ENCODE measurements at places on chromosomes 3 and 15. TPM values are rescaled to one million over a fixed set of nuclear protein-coding genes. Genes with fewer than 3 reads are reported as not detected.

DNA sequence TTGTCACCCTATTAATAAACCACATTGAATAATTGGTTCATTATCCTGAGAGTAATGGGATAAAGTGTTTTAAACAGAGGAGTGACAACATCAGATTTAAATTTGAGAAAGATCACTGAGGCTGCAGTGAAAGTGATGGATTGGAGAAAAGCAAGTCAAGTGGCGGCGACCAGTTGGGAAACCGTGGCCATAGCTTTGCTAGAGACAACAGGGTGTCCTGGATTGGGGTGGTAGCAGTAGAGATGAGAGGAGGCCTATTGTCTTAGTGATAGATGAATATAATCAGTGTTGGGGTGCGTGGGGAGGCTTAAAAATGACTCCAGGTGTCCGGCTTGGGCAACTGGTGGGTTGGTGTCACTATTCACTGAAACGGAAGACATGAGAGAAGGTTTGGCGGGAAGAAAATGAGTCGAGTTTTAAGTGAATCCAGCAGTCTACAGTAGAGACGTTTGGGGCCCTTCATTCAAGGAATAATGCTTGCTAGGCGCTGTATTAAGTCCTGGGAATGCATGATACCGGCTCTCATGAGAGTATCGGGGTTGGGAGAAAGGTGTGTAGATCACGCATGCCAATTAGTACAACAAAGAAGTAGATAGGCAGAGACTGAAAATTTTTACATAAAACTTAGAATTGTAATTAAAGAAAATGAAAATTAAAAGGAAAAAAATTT lies 819 bp downstream of the NEK4 start:
- H3K27ac ChIP-seq, result no peak overlapping the region
- peaks cover 3% of the 10 kb centered on the region for H3K36me3 ChIP-seq
- H3K4me1 ChIP-seq, result peaks cover 12% of the 10 kb centered on the region

Gene CAV3
- total RNA-seq, result not detected

DNA sequence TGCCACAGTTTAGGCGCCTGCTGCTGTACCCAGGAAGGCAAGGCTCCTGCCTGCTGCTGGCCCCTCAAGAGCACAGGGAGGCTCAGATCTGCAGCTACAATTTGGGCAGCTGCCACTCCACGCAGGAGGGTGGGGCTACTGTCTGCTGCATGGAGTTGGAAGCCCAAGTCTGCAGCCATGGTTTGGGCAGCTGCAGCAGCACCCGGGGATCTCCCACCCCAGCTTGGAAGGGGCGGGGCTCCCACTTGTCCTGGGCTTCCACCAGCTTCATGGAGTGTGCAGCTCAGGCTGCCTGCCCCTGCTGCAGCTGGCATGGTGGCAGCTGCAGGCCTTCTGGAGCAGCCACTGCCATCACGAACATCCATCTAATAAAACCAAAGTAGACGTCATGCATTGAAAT lies 512.9 kb downstream of the PYDC2 start:
- no peak overlapping the region for H3K4me3 ChIP-seq
- H3K4me1 ChIP-seq, result no peaks in the 10 kb centered on the region
- H3K27ac ChIP-seq, result no peak overlapping the region
- H3K27me3 ChIP-seq, result no peaks in the 10 kb centered on the region

- no peak overlapping the region for H3K4me3 ChIP-seq
- H3K4me1 ChIP-seq, result peaks cover 11% of the 10 kb centered on the region
- no peaks in the 10 kb centered on the region for H3K27me3 ChIP-seq
- H3K27ac ChIP-seq, result peak overlapping the region; percentile 52
These were observed 57.6 kb upstream of the ATP11B start for GRCh38 chr3:182735672-182736071.

Gene MKRN3
- total RNA-seq, result 0.18 TPM

GRCh38 chr15:40325700-40326099 lies 2.2 kb downstream of the INAFM2 start:
- peaks cover 53% of the 10 kb centered on the region for H3K4me1 ChIP-seq

Gene CEMIP
- total RNA-seq, result not detected

Gene GP9
- not detected for total RNA-seq

Gene KLHL40
- total RNA-seq, result not detected

DNA sequence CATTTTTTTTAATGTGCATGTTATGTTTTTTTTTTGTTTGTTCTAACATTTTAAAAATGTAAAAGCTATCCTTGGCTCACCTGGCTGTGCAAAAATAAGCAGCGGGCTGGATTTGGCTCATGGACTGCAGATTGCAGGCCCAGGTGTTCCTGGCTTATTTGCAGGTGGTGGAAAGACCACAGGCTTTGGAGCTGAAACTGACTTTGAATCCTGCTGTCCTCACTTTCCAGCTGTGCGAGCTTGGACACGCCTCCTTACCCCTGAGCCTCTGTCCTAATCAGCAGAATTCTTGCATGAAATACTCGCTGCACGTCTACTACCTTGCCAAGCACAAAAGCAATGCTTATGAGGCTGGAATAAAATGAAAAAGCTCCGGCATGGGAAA lies 188.7 kb upstream of the TPM1 start:
- H3K4me1 ChIP-seq, result peaks cover 24% of the 10 kb centered on the region
- no peaks in the 10 kb centered on the region for H3K27me3 ChIP-seq
- H3K36me3 ChIP-seq, result no peaks in the 10 kb centered on the region

DNA sequence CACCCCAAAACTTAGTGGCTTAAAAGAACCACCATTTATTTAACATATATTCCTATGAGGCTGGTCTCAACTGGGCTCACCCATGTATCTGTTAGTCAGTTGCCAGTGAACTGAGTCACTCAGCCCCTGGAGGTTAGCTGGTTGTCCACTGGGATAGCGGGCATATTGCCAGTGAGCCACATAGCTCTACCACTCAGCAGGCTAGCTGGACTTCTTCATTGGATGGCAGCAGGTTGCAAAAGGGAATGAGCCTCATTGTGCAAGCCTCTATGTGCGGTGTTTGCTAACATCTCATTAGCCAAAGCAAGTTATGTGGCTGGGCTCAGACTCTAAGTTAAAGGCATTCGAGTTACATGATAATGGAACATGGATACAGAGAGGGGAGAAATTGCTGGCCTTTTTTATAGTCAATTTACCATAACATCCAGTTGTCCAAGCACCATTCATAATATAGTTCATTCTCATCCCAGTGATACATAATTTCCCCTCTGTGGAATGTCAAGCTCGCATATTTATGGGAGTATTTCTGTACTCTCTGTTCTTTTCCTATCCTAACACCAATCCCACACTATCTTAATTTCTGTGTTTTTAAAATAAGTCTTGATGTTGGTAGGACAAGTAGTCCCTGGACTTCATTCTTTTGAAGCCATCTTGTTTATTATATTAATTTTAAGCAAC lies 8.7 kb downstream of the BTD start:
- H3K4me3 ChIP-seq, result no peak overlapping the region
- H3K27me3 ChIP-seq, result no peaks in the 10 kb centered on the region
- no peaks in the 10 kb centered on the region for H3K36me3 ChIP-seq
- DNase-seq, result no peak
- H3K4me1 ChIP-seq, result peaks cover 25% of the 10 kb centered on the region

- H3K4me3 ChIP-seq, result no peak overlapping the region
- no peak overlapping the region for H3K27ac ChIP-seq
- no peaks in the 10 kb centered on the region for H3K27me3 ChIP-seq
- no peaks in the 10 kb centered on the region for H3K36me3 ChIP-seq
- DNase-seq, result no peak
- no peaks in the 10 kb centered on the region for H3K4me1 ChIP-seq
These were observed 301.1 kb upstream of the LRRFIP2 start for GRCh38 chr3:37475435-37475834.

DNA sequence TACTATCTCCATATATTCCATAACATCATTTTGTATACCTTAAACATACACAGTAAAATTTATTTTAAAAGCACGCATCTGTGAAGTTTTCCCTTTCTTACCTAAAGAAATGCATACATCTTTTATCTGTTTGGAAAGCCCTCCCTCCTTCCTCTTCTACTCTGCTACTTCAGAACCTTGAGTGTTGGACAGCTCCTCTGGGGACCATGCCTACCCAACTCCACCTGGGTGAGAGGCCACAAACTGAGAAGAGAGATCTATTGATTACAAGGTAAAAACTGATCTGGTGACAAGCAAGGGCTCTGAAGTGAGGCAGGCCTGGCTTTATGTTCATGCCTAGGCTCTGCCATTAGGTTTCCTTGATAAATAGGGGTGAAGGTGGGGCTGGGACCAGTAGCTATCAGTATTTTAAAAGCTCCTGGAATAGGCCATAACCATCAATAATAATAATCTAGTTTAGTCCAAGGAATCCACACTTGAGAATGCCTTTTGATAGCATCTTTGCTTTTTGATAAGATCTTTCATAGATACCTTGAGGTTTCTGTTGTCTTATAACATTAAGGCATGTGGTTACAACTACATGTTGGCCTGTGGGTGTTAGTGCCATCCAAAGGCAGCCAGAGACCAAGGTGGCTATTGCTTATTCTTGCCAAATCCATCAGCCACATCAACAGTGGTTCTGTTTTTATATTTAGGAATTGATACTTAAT lies 148.8 kb downstream of the KCNMB2 start:
- no peak overlapping the region for H3K4me3 ChIP-seq
- DNase-seq, result no peak

DNA sequence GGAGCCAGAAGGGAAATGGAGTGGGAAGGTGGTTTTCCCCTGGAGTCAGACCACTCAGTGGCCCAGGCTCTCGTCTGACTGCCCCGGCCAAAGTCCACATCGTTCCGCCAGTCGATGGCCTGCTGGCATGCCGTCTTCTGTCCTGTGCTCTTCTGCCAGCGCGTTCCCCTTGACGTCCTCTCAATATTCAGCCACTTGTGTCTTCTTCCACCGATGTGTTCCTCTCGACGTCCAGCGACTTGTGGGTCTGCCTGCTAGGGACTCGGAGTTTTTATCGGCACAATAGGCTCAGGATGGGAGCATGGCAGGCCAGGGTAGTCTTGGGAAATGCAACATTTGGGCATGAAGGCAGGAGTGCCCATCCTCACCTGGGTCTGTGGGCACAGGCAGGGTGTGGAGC lies 542.5 kb upstream of the LMCD1 start:
- H3K27ac ChIP-seq, result no peak overlapping the region
- DNase-seq, result no peak
- no peaks in the 10 kb centered on the region for H3K27me3 ChIP-seq
- H3K4me3 ChIP-seq, result no peak overlapping the region
- H3K36me3 ChIP-seq, result no peaks in the 10 kb centered on the region
- H3K4me1 ChIP-seq, result no peaks in the 10 kb centered on the region

- H3K27me3 ChIP-seq, result peaks cover 9% of the 10 kb centered on the region
- no peak for DNase-seq
- no peaks in the 10 kb centered on the region for H3K4me1 ChIP-seq
- no peak overlapping the region for H3K4me3 ChIP-seq
- no peak overlapping the region for H3K27ac ChIP-seq
These were observed 7.6 kb upstream of the ARHGEF26 start for GRCh38 chr3:154113609-154114008.

Gene ARGFX
- not detected for total RNA-seq

Gene CCR9
- not detected for total RNA-seq

- no peak overlapping the region for H3K4me3 ChIP-seq
- no peak for DNase-seq
These were observed 207.1 kb downstream of the MEIS2 start for GRCh38 chr15:36893276-36893675.

- no peak for DNase-seq
- H3K4me1 ChIP-seq, result no peaks in the 10 kb centered on the region
- no peaks in the 10 kb centered on the region for H3K27me3 ChIP-seq
- H3K4me3 ChIP-seq, result no peak overlapping the region
- H3K36me3 ChIP-seq, result no peaks in the 10 kb centered on the region
These were observed 116.1 kb upstream of the KLHL25 start for GRCh38 chr15:85910834-85911233.

DNA sequence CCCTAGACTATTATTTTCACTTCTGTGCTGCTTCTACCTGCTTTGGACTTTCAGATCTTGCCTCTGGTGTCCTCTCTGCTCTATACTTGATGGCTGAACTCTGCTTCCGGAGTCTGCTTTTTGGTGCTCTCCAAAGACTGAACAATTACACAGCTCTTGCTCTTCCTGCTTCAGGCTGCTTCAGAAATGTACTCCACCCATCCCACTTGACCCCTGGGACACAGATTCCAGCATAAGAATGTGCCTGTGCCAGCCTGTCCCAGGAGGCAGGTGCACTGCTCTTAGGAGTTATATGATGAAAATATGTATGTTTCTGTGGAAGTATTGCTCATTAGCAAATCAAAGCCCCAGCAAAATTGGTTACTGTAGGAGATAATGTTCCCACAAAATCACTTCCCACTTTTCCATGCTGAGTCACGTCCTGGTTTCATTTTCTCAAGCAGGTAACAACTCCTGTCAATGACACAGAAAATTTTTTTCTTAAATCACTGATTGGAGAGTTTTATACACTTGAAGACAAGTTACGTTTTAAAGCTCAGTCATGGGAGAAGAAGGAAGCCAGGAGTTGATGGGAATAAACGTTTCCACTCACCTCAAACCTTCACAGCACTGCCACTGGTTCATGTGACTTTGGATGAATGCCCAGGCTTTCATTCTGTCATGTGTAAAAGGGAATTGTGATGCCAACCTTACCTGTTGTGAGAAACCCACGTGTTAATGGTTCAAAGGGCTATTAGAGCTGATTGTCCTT lies 239.4 kb upstream of the ZPLD1 start:
- no peak overlapping the region for H3K27ac ChIP-seq
- H3K4me3 ChIP-seq, result no peak overlapping the region
- no peaks in the 10 kb centered on the region for H3K36me3 ChIP-seq
- no peak for DNase-seq
- peaks cover 3% of the 10 kb centered on the region for H3K4me1 ChIP-seq
- no peaks in the 10 kb centered on the region for H3K27me3 ChIP-seq

Gene GLDN
- total RNA-seq, result not detected

DNA sequence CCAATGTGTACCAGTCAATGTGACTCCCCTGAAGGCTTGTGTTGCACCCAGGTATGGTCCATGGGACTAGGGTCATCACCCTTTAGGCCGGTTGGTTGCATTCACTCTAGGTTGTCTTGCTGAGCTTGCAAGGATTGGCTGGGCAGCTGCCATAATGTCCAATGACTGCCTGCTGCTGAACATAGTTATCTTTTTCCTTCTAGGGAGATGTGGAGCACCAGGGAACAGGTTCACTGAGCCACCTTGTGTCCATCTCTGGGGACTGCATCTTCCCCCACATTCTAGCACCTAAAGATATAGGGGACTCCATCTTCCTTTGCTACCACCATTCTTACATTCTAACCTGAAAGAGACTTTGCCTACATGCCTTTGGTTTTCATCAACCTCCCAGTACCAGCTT lies 580.4 kb upstream of the TBL1XR1 start:
- H3K4me3 ChIP-seq, result no peak overlapping the region
- no peaks in the 10 kb centered on the region for H3K27me3 ChIP-seq
- no peaks in the 10 kb centered on the region for H3K36me3 ChIP-seq
- H3K4me1 ChIP-seq, result peaks cover 13% of the 10 kb centered on the region

- H3K4me3 ChIP-seq, result no peak overlapping the region
- H3K4me1 ChIP-seq, result peaks cover 6% of the 10 kb centered on the region
- DNase-seq, result no peak
- no peaks in the 10 kb centered on the region for H3K36me3 ChIP-seq
These were observed 271.2 kb downstream of the FAM43A start for GRCh38 chr3:194956697-194957396.

DNA sequence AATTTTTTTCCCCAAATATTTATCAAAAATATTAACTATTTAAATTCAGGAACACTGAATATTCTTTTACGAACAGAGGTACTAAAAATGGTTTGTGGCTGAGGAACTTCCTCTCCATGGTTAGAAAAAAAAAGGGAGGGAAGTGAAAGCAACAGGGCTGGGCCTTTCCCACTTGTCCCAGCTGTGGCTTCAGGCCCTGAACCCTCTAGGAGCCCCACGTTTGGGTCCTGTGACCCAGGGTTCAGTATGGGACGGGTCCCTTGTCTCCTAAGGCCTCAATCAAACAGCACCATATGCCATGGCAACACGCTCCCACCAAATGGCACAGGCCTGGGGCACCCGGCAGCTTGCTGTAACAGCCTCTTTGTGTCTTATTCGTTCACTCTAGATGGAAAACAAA lies 32.4 kb downstream of the POC1A start:
- no peak overlapping the region for H3K27ac ChIP-seq
- H3K4me3 ChIP-seq, result no peak overlapping the region
- no peak for DNase-seq
- H3K36me3 ChIP-seq, result peaks cover 2% of the 10 kb centered on the region
